ENCODE measurements at places on chromosomes 11 and 22. TPM values are rescaled to one million over a fixed set of nuclear protein-coding genes. Genes with fewer than 3 reads are reported as not detected.

- H3K27me3 ChIP-seq: no peaks in the 10 kb centered on the region
- peaks cover 26% of the 10 kb centered on the region for H3K36me3 ChIP-seq
- DNase-seq: peak; percentile 47
- no peak overlapping the region for H3K4me3 ChIP-seq
- peak overlapping the region; percentile 73 for H3K27ac ChIP-seq
These were observed 1.9 kb downstream of the KCTD17 start for GRCh38 chr22:37053310-37054055.

DNA sequence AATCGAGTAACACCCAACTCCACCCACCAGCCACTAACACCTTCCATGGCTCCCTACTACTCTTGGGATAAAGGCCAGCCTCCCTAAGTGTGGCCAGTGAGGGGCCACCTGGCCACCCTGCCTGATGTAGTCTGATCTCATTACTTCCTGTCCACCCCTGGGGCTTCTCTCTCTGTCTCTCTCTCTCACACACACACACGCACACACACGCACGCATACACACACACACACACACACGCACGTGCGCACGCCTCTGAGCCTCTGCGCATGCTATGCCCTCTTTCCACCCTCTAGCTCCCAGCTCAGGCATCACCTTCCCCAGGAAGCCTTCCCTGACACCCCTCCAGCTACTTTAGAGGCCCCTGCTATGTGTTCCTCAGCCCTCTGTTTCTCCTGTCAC is 3.9 kb downstream of the MFNG start:
- no peak overlapping the region for H3K4me3 ChIP-seq
- peaks cover 5% of the 10 kb centered on the region for H3K36me3 ChIP-seq
- H3K27me3 ChIP-seq: peaks cover 45% of the 10 kb centered on the region
- DNase-seq: no peak
- no peak overlapping the region for H3K27ac ChIP-seq

GRCh38 chr22:35604621-35605368 is 12.3 kb downstream of the MB start:
- no peak for DNase-seq
- no peak overlapping the region for H3K4me3 ChIP-seq
- H3K27ac ChIP-seq: peak overlapping the region; percentile 92
- peaks cover 67% of the 10 kb centered on the region for H3K4me1 ChIP-seq

DNA sequence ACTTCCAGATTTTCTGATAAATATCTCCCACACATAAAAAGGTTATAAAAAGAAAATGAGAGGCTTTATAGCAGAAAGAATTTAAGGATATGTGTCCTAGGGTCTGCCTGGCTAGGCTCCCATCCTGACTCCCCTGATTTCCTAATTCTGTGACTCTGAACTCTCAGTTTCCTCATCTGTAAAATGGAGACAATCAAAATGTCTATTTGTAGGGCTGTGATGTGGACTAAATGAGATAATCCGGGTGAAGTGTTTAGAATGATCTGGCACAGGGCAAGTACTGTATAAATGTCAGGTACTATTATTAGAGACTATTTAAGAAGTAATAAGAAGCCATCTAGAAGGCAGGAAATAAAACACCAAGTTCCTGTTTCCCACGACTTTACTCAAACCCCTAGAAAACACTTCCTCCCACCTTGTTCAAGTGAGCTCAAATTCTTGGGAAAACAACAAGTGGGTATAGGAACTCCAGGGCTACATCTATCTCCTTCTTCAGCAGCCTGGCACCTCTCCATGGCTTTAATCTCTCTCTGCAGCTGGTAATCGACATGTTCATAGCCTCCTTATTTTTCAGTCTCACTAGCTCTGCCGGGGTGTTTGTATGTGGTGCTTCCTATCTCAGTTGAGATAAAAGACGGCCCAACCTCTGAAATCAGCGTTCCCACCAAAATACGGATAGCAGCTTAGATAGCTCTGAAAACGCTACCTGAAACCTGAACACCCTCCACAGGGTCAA is 6.7 kb downstream of the ASCC2 start:
- H3K27me3 ChIP-seq: no peaks in the 10 kb centered on the region
- H3K27ac ChIP-seq: peak overlapping the region; percentile 83
- H3K36me3 ChIP-seq: peaks cover 42% of the 10 kb centered on the region
- H3K4me1 ChIP-seq: peaks cover 66% of the 10 kb centered on the region
- no peak overlapping the region for H3K4me3 ChIP-seq

MS4A5 gene
- not detected for total RNA-seq

FBLN1 gene
- 82.8 TPM for total RNA-seq

ANO1 gene
- total RNA-seq: 7.7 TPM

- H3K4me3 ChIP-seq: no peak overlapping the region
- H3K27ac ChIP-seq: peak overlapping the region; percentile 43
- H3K27me3 ChIP-seq: no peaks in the 10 kb centered on the region
- peak; percentile 65 for DNase-seq
- H3K36me3 ChIP-seq: no peaks in the 10 kb centered on the region
These were observed 66.6 kb downstream of the GALNT18 start for GRCh38 chr11:11555208-11555607.

B4GALNT4 gene
- total RNA-seq: 1.5 TPM

DNA sequence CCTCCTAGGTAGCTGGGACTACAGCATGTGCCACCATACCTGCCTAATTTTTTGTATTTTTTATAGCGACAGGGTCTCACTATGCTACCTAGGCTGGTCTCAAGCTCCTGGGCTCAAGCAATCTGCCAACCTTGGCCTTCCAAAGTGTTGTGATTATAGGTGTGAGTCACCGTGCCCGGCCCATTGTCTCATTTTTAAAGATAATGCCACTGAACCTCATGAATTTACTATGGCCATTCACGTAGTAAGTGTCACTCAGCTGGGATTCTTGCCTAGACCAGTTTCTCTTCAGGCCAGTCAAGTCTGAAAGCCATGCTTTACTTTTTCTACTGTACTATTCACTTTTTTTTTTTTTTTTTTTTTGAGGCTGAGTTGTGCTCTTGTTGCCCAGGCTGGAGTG is 22.4 kb downstream of the DEPDC5 start:
- H3K27ac ChIP-seq: no peak overlapping the region
- no peak for DNase-seq
- H3K27me3 ChIP-seq: no peaks in the 10 kb centered on the region
- H3K36me3 ChIP-seq: peaks cover 89% of the 10 kb centered on the region
- no peaks in the 10 kb centered on the region for H3K4me1 ChIP-seq

GTSE1 gene
- 0.25 TPM for total RNA-seq

DNA sequence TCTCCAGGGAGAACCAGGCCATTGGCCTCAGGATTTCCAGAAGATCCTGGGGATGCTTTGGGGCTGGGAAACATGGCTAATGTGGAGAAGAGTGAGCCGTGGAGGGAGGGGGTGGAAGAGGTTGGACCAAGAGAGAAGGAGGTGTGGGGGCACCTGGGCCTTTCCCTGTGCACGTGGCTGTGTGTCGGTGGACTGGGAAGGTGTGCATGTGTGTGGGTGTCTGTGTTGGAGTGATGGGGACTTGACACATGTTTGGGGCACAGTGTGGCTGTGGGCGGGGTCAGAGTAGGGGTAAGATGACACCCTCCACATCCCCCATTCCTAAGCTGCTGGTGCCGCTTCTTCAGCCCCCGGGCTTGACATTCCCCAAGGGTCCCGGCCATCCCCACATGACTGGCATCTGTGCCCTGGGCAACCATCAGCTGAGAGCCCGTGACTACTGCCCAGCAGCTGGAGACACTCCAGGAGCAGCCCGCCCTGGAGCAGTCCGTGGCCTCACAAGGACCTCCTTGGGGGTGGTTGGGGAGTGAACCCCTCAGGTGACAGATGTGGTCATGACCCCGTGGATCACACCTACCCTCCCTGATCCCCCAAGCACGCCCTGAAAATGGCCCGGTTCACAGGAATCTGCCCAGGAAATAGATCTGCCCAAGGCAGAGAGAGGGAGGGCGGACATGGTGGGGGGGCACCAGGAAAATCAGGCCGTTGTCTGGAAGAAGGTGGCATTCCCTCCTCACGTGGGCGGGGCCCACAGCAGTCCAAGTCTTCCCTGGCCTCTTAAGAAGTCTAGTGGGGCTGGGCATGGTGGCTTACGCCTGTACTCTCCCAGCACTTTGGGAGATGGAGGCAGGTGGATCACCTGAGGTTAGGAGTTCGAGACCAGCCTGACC is 34.8 kb upstream of the SOX10 start:
- peaks cover 25% of the 10 kb centered on the region for H3K4me1 ChIP-seq
- H3K36me3 ChIP-seq: no peaks in the 10 kb centered on the region
- no peak overlapping the region for H3K27ac ChIP-seq
- DNase-seq: no peak

DNA sequence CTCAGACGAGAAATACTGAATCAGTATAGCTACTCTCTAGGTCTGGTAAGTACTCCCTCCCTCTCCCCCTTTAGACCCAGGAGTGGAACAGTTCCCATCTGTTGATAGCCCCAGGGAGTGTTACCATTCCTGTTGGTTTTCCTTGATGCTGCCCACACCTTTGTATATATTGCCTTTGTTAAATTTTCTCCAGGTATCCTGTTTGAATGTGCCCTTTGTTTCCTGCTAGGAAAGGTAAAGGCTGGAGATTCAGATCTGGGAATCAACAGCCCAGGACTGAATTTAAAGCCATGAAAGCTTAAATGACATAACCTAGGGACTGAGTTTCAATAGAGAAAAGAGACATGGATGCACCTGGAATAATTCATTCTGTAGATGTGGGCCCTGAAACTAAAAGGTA is 68.3 kb downstream of the CCDC83 start:
- H3K27ac ChIP-seq: no peak overlapping the region
- H3K4me3 ChIP-seq: no peak overlapping the region
- no peaks in the 10 kb centered on the region for H3K4me1 ChIP-seq
- no peak for DNase-seq
- no peaks in the 10 kb centered on the region for H3K36me3 ChIP-seq

CLDN5 gene
- total RNA-seq: 19.5 TPM

DNA sequence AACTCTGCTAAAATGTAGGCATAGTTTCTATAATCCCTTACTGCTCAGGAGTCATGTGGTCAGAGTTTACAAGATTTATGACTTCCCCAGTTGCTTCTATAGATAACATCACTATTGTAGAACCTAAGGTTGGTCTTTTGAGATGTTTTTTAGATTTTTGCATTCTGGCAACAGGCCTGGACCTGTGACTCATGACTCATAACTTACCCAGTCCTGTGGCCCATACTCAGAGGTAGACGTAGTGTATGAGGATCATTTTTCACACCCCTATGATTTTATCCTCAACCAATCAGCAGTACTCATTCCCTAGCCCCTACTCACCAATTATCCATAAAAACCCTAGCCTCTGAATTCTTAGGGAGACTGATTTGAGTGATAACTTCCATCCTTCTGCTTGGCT is 384.4 kb upstream of the DDI1 start:
- DNase-seq: no peak
- no peaks in the 10 kb centered on the region for H3K27me3 ChIP-seq
- no peaks in the 10 kb centered on the region for H3K4me1 ChIP-seq
- no peak overlapping the region for H3K27ac ChIP-seq
- H3K4me3 ChIP-seq: no peak overlapping the region

UBE2L3 gene
- 54.5 TPM for total RNA-seq

GRCh38 chr11:2998073-2998850 is 6.1 kb upstream of the NAP1L4 start:
- H3K27me3 ChIP-seq: no peaks in the 10 kb centered on the region
- no peak for DNase-seq
- H3K4me3 ChIP-seq: no peak overlapping the region
- no peak overlapping the region for H3K27ac ChIP-seq
- H3K36me3 ChIP-seq: peaks cover 38% of the 10 kb centered on the region

DNA sequence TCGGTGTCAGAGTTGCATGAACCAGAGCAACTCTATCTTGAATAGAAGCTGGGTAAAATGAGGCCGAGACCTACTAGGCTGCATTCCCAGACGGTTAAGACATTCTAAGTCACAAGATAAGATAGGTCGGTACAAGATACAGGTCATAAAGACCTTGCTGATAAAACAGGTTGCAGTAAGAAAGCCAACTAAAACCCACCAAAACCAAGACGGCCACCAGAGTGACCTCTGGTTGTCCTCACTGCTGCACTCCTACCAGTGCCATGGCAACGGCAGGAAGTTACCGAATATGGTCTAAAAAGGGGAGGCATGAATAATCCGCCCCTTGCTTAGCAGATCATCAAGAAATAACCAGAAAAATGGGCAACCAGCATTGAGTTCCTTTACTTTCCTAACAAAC is 2.4 kb upstream of the KAT5 start:
- H3K27ac ChIP-seq: no peak overlapping the region
- no peak overlapping the region for H3K4me3 ChIP-seq
- H3K36me3 ChIP-seq: peaks cover 17% of the 10 kb centered on the region
- H3K4me1 ChIP-seq: peaks cover 34% of the 10 kb centered on the region

MICAL2 gene
- total RNA-seq: 85.0 TPM

- H3K4me1 ChIP-seq: no peaks in the 10 kb centered on the region
- H3K36me3 ChIP-seq: no peaks in the 10 kb centered on the region
- H3K27ac ChIP-seq: no peak overlapping the region
These were observed 29.7 kb upstream of the EMSY start for GRCh38 chr11:76415073-76415472.

DNA sequence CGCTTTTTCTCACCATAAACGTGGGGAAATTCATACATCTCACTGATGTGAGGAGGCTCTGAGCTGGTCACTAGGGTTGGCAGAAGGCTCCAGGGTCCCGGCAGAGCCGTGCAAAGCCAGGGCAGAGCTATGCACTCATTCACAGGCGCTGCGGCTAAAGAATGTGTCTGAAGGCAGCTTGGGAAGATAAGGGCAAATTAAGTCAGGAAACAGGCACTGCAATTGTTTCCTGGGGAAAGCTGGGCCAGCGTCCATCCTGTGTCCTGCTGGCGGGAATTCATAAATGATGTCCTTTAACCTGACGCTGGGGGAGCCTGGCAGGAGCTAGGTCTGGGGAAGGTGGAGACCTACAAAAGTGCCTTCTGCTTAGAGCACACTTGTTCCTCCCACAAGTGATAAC is 27.6 kb downstream of the PKNOX2 start:
- H3K4me1 ChIP-seq: peaks cover 10% of the 10 kb centered on the region
- H3K4me3 ChIP-seq: no peak overlapping the region
- H3K27ac ChIP-seq: no peak overlapping the region

CTR9 gene
- 22.9 TPM for total RNA-seq

- H3K4me3 ChIP-seq: no peak overlapping the region
- no peak overlapping the region for H3K27ac ChIP-seq
- peaks cover 58% of the 10 kb centered on the region for H3K27me3 ChIP-seq
- DNase-seq: no peak
- H3K36me3 ChIP-seq: no peaks in the 10 kb centered on the region
These were observed 26.3 kb downstream of the OPCML start for GRCh38 chr11:133506023-133506422.

- DNase-seq: peak; percentile 83
- peaks cover 100% of the 10 kb centered on the region for H3K4me1 ChIP-seq
- peak overlapping the region; percentile 58 for H3K4me3 ChIP-seq
- H3K36me3 ChIP-seq: no peaks in the 10 kb centered on the region
- H3K27me3 ChIP-seq: no peaks in the 10 kb centered on the region
These were observed 80.3 kb downstream of the ETS1 start for GRCh38 chr11:128506999-128507611.
